ENCODE measurements at places on chromosomes 2 and 18.

DNA sequence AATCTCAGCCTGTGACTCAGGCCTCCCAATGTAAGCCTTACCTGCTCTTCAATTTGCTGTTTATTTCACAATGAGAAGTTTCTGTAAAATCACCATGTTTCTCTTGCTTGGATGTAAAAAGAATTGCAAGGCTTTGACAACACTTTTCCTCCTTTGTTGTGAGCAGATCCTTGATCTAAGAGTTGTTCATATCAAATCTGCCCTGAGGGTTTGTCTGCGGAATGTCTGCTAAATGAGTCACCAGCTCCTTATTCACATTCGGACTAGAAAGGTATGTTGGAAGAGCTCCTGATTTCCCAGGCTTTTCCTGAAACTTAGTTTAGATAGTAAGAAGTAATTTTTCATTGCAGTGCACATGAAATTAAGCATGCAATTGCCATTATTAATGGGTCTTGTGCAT lies 268.2 kb upstream of the TCF4 start:
- DNase-seq: no peak

DNA sequence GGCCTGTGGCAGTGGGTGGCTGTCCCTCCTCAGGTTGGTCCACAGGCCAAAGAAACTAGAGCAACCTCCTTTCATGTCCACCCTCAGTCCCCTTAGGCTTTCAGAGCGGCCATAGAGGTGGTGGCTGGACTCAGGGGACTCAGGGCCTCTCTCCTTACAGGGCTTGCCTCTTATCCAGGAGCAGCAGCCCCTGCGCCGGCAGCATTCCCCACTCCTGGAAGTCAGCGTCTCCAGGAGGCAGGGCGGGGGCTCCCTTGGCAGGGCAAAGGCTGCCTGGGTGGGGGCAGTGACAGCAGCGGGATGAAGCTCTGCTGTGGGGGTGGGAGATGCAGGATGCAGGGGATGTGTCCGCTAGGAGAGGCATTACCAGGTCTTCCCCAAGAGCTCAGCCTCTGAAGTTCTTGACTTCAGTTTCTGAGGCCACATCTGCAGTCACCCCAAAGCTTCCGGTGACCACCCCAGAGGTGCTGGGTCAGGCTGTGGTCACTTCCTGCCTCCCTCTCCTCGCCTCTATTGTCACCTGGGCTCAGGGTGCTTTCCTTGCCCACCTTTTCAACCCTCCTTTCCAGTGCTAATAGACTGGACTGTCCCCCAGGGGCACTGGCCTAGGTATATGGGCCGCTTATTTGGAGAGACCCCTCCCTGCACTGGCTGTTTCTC lies 8.6 kb upstream of the GPR55 start:
- no peak for DNase-seq

GRCh38 chr18:65365245-65365980 lies 385.4 kb upstream of the CDH7 start:
- no peak for DNase-seq

- no peak for DNase-seq
Measured at GRCh38 chr2:110101280-110101844, 14.3 kb downstream of the MALL start.

DNA sequence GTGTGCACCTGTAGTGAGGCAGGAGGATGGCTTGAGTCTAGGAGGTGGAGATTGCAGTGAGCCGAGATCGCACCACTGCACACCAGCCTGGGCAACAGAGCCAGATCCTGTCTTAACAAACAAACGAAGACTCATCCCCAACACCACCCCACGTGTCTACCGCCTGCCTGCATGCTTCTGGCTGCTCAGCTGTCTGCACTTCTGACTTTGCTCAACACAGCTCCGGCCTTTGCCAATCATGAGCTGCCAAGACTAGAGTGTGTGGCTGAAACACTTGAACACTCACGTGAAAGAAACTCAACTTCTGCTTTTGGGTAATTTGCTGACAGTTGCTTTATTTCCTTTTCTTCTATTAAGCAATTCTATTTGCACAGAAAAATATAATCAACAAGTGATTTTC lies 32.1 kb upstream of the SP3 start:
- DNase-seq: no peak

DNA sequence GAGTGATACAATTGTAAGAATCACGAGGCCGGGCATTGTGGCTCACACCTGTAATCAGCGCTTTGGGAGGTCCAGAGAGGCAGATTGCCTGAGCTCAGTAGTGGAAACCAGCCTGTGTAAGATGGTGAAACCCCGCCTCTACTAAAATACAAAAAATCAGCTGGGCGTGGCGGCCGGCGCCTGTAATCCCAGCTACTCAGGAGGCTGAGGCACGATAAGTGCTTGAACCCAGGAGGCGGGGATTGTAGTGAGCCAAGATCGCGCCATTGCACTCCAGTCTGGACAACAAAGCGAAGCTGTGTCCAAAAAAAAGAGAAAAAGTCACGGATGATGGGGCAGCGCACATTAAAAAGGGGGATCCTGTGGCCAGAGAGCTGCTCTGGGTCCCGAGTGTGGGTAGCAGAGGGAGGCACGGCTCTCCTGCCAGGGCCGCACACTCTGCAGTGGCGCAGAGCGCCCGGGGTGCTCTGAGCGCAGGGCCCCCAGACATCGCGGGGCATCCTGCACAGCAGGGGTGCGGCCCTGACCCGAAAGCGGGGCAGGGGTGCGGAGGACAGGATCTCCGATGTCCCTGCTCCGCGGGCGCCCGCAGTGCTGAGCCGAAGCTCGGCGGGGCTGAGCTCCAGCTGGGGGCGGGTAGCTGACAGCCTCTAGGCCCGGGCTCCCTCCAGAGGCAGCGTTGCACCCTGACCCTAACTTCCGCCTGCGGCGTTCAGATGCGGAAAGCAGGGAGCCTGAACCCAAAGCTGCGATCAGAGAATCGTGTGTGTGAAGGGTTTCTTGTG lies 30.4 kb upstream of the RAB6D start:
- no peak for DNase-seq

DNA sequence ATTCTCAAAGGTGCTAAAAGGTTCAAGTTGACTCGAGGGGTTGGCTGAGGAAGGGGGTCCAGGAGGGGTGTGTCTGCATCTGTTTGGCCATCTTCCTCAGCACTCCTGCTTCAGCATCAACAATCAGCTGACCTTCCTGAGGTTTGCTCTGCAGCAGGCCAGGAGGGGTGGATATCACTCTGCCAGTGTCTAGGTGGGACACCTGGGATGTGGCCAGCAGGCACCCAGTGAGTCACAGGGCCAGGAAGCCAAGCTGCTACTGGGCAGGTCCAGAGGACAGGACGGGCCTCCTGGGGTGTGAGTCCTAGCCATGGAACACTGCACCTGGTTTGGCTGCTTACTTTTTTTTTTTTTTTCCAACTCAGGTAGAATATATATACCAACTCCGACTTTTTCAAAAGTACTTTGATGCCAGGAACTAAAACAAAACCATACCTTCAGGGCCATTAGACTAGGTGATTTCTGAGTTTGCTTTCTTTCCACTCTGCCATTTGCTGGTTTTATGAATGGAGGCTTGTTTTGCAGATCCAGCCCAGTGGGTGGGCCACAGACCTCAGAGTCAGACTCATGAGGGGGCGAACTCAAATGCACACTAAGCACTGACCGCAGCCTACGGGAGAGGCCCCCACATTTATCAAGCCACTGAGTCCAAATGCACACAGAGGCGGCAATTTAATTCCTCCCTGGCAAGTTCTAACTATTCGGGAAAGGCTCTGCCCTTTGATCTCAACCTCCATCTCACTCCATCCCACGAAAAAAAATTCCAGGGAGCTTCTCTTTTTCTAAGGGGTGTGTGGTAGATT lies 76.0 kb downstream of the UXS1 start:
- DNase-seq: no peak

GRCh38 chr18:2920546-2921343 lies 73.9 kb downstream of the EMILIN2 start:
- DNase-seq: no peak

- no peak for DNase-seq
Measured at GRCh38 chr2:25270061-25270460, 71.7 kb downstream of the DNMT3A start.

DNA sequence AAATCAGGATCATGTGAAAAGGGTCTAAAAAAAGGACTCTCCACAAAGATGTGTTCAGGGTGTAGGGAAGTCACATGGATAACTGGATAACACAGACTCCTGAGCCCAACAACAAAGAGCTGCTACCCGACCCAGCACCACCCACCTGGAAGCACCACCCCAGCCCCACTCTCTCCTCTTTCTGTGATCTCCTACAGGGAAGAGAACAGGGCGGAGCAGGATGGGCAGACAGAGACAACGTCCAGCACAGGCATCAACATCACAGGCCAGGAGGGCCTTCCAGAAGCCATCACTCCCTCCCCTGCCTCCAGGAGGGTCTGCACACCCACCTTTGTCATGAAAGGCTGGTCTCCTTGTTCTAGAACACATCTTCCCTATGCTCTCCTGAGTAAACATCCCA lies 1.3 kb upstream of the CIB4 start:
- DNase-seq: no peak

DNA sequence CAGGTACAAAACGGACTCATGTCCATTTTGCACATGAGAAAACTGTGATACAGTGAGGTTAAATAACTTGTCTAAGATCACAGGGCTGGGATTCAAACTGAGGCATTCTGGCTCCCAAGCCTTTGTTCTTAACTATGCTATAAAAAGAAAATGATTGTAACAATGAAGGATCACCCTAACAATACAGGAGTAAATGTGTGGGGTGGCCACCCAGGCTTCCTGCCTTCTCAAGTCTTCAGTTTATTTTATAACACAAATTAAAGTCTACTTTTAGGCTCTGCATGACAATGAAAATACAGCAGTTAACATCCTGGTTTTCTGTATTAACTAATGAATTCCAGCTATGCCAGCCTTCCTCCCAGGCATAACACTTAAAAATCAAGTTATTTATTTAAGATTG lies 7.6 kb downstream of the WDFY1 start:
- DNase-seq: no peak

DNA sequence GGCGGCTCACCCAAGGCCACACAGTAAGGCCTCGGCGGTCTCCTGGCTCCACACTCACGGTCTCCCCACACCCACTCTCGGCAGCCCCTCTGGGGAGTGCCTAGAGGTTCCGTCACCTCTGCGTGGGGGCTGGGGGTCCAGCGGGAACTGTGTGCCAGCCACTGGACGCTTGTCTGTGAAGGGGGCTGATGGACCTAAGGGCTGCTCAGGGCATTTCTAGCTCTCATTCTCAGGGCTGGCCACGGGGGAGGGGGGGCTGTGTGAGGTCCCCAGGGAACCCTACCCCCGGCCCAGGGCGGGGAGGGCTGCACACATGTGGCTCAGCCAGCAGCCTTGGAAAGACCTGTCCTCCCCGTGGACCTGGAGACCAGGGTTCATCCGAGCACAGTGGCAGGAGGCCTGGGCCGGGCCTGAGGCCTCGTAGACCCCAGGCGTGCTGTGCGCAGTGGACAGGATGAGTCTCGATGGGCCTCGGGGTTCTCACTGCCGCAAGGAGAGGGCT lies 27.1 kb upstream of the ODC1 start:
- DNase-seq: no peak

DNA sequence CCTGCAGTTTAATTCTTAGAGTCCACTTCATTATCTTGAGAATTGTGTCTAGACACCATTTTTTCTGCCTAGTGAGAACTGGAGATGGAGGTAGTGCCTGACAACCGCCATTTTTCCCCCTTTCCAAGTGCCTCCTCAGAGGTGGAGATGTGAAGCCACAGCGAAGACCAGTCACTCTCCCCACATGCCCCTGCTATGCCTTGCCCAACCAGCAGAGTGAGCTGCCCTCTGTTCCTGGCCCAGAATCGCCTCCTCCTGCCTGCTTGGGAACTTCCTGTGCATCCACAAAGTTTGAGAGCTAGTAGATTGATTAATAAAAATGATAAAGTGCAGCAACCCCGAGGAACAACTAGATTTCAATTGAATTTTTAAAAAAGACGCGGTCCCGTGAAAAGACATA lies 123.3 kb downstream of the CLIP4 start:
- DNase-seq: no peak

DNA sequence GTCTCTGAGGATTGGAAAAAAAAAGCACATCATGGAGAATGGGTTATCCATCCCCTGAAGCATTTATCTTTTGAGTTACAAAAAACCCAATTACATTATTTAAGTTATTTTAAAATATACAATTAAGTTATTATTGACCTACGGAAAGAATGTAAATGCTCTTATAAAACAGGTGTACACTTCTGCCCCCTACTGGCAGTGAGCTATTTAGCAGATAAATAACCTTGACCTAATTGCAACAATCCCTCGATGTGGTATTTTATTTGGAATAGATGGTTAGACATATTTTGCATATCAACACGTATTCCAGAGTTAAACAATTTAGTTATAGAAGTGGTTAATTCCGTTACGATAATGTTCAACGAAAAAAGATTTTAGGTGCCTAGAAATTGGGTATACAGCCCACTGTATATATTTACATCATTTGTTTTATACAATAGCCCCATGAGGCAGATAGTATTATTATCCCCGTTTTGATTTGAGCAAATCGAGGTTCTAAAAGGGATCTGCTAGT lies 9.1 kb upstream of the DAW1 start:
- no peak for DNase-seq

GRCh38 chr2:227480528-227480927 lies 8.6 kb downstream of the AGFG1 start:
- DNase-seq: no peak

DNA sequence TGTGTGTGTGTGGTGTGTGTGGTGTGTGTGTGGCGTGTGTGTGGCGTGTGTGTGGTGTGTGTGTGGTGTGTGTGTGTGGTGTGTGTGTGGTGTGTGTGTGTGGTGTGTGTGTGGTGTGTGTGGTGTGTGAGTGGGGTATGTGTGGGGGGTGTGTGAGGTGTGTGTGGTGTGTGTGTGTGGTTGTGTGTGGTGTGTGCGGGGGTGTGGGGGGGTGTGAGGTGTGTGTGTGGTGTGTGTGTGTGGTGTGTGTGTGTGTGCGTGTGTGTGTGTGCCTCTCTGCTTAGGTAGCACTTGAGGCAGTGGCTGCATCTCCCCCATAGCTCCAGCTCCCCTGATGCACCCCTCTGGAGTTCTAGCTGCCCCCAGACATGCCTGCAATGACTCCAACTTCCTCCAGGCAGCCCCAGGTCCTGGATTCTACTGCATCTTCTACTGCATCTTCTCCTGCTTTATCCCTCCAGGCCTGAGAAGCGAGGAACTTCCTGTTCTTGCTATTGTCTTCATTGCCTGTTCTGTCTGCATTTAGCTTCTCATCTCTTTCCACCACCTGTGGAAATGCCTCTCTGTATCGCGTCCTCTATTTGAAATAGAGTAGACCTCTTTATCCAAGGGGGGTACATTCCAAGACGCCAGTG lies 22.2 kb upstream of the MLPH start:
- no peak for DNase-seq

DNA sequence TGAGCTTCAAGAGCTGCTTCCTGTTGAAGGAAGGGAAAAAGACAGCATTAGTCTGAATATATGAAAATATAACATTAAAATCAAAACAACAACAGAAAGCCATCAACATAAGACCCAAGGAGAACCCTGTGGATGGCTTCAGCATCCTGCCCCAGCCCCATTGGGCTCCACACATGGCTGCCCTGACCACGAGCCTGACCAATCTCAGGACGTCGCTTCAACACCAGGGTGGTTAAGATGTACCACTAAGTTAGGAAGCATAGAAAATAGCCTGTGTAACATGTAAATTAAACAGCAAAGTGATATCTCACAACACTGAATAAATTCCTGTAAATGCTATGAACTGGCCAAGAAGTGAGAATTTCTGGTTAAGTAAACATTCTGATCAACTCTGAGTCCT lies 77.2 kb upstream of the CD226 start:
- no peak for DNase-seq

GRCh38 chr2:67572721-67573435 lies 175.7 kb downstream of the ETAA1 start:
- DNase-seq: no peak

Measured in NCI-H526 treated with DMSO at 0.1 percent for 48 hours (cell line).